ENCODE measurements at places on chromosomes 1 and 21.

DNA sequence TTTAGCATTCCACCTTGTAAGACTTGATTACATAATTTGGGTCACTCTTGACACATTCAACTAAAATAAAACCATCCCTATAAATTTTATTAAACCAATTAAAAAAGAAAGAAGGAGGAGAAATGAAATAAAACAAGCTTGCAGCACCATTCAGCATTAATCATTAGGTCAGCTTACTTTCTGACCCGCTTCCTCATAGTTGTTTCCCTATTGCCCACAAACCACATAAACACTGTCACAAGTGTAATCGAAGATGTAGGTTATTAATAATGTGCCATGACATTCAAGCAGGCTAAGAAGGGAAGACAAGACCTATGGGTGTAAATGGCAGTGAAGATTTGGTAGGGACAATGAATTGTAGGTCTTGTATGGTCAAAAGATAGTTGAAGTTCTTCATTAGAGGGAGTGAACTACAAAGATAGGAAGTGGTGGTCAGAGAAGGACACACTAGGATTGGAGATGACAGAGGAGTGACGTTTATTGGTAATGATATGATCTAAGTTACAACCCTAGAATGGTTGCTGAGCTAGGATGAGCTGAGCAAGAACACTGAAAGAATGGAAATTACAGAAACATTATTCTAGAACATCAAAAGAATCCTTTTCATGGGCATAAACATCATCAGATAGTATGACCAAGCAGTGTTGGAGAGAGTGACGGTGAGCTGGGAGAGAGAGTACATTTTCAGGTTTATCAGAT lies 231.5 kb downstream of the KCNT2 start:
- no peak for DNase-seq

DNA sequence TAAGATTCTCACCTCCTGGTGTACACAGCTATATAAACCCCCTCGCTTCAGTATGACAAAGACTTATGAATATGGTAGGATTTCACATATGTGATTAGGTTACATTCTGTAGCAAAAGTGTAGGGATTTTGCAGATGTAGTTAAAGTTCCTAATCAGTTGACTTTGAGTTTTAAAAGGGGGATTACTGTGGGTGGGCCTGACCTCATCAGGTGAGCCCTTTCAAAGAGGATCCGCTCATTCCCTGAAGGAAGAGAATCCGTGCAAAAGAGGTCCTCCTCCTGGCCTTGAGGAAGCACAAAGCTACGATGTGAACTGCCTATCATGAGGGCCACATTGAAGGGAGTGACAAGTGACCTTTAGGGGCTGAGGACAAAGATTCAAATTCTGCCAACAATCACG lies 30.6 kb upstream of the KAZN start:
- DNase-seq = no peak

DNA sequence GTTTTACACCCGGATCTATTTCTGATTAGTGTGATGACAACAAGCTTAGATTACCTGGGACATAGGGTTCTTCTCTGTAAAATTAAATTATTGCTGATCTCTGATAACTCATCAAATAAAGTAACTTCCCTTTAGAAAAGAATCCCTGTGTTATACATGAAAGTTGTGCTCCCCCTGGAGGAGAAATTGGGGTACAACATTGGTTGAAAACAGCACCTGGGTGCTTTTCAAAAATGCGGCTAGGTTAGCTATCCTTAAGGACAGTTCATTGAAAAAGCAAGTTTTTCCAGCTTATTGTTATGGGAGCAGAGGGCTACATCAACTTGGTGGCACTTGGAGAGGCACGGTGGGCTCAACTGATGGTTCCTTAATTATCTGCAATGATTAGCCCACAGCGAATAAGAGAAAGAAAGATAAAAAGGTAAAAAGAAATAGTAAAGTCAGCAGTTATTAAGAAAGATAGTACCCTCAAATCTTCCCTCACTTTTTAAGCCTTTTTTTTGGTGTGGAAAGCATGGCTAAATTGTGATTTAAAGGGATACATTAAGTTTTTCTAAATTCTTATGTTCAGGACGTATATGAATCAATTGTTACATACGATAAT lies 97.8 kb downstream of the FMN2 start:
- peak; percentile 21 for DNase-seq

- DNase-seq = no peak
These were observed 17.6 kb downstream of the RAB4A start for GRCh38 chr1:229288516-229288915.

GRCh38 chr1:241627453-241628259 lies 12.5 kb downstream of the CHML start:
- peak; percentile 55 for DNase-seq

GRCh38 chr1:157117527-157118057 lies 18.0 kb upstream of the ETV3L start:
- no peak for DNase-seq

DNA sequence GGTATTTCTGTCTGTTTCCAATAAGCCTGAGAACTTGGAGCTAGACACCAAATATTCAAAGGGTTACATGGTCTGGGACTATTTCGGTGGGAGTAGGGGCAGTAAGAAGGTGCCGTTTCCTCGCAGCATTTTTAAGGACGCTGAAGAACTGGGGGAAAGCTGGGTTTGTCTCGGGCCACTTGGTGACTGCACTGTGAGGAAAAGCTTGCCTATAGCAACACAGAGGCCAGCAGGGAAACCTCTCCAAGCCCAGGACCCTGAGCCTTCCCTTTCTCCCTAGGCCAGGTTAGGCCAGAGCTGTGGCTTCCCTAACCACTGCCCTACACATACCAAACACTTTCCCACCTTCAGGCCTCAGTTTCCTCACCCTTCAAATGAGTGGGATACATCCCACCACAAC lies 3.3 kb downstream of the GLIS1 start:
- DNase-seq = no peak

GRCh38 chr21:36990508-36991205 lies 15.8 kb upstream of the RIPPLY3 start:
- DNase-seq = no peak
